ENCODE measurements at places on chromosomes 1 and 21. TPM values are rescaled to one million over a fixed set of nuclear protein-coding genes. Genes with fewer than 3 reads are reported as not detected.
A peak's percentile ranks its signal among the peaks of the same experiment; 100 is the strongest.

Gene PLA2G2F
- total RNA-seq, result not detected

DNA sequence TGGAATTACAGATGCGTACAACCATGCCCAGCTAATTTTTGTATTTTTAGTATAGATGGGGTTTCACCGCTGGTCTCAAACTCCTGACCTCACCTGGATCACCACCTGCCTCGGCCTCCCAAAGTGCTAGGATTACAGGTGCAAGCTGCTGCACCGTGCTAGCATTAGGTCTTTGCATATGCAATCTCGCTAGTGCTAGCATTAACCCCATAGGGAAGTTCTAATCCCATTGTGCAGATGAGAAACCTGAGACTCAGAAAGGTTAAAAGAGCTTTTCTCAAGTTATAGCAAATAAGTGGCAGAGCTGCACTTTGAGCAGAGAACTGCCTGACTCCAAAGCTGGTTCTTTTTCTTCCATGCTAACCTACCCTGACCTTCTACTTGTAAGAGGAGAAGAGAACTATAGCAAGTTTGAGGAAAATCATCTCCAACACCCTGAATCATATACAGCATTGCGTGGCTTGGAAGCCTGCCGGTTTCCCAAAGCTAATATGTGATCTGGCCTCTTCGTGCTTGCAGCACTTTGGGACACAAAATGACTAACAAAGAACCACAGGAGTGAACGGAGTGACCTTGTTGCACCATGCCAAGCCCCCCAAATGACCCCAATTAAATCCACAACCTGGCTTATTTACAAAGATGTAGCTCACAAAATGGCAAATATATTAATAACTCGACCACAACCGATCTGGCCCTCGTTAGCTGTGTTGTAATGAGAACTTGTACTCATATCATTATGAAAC is 185.1 kb downstream of the TM2D1 start:
- no peak for DNase-seq

DNA sequence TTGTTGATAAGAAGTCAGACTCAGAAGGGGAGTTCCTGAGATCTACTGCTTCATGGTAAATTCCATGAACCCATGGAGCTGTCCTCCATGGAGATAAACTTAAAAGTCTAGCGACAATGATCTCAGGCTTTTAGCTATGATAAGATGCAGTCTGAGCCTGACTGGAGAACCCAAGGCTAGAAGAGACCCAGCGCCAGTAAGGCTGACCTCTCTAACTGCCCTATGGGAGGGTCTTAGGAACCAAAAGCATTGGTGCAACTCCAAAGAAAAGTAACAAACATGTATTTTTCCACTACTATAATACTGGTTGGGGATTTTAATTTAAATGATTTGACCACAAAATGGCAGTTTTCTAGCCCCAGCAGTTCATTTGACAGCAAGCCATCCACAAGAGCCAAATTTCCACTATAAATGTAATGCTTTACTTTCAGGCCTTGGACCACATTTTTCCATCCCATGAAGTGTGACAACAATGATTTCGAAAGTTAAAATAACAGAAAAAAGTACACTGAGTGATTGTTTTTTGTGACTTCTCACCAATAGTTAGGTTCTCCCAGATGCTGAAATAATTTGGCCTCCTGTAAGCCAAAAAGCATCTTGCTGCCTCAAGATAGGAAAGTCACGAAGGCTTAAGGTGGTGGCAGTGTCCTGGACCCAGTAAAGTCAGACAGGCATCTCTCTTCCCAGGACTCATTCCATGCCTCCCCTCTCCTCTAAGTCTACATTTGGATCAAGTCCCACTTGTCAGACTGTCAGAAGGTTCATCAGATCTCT is 43.1 kb upstream of the EXOSC10 start:
- DNase-seq, result no peak

DNA sequence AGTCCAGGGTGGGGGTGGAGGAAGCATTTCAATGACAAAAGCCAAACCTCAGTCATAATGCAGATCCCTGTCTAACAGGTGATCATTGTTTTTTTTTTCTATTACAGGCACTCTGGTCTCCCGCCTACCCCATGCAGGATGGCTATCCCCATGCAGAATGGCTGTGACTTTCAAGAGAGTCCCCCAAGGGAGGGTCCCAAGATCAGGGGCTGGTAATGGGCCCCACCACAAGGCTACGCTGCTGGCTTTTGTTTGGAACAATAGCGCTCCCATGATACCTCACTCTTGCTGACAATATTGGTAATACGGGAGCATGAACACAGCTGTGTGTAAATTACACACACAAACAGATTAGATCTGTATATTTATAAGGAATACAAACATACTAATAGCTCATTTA is 119.4 kb downstream of the SLC45A1 start:
- DNase-seq, result no peak

Gene PPIAL4G
- total RNA-seq, result not detected

Gene JTB
- 184 TPM for total RNA-seq

Gene IL22RA1
- 0.21 TPM for total RNA-seq

Gene CATSPER4
- total RNA-seq, result not detected

DNA sequence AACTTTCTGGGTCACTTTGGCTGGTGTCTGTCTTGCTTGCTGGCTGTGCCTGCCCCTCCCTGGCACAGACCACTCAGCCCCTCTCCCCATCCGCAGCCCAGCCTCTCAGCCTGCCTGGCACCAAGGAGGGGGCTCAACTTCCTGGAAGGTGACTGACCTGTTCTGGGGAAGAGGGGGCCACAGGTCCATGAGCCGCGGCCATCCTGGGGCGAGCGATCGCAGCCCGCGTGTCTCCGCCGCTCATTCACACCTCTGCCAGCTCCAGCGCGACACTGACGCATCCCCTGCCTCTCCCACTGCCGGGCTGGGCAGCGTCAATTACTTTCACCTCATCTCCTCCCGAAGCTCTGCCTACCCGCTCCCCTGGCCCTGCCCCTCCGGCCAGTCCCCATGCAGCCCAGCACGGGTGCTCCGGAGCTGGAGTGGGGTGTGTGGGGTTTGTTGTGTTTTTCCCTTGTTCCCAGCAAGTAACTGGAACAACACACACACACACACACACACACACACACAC is 14.3 kb downstream of the SLC6A9 start:
- no peak for DNase-seq

DNA sequence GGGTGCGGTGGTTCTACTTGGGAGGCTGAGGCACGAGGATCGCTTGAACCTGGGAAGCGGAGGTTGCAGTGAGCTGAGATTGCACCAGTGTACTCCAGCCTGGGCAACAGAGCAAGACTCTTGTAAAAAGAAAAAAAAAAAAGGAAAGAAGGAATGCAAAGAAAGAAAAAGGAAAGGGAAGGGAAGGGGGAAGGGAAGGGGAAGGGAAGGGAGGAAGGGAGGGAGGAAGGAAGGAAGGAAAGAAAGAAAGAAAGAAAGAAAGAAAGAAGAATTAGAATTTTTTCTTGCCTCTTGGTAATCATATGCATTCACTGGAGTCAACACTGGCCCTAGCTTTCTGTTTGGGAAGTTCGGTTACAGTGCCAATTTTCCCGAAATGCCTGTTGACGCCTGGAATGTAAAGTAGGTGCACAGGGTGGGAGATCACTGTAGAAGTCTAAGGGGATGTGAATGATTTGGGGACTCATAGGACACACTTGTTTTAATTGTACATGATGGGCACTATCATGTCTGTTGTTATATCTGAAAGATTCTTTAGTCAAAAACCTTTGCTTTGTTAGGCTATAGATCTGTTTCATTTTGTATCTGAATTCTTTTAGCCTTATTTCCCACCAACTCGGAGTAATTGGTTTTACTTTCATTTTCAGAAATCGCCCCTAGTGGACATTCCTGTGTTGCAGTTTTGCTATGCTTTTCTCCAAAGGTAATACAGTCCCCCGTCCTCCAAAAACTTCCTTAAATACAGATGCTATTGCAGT is 59.8 kb upstream of the MORC3 start:
- DNase-seq, result no peak

DNA sequence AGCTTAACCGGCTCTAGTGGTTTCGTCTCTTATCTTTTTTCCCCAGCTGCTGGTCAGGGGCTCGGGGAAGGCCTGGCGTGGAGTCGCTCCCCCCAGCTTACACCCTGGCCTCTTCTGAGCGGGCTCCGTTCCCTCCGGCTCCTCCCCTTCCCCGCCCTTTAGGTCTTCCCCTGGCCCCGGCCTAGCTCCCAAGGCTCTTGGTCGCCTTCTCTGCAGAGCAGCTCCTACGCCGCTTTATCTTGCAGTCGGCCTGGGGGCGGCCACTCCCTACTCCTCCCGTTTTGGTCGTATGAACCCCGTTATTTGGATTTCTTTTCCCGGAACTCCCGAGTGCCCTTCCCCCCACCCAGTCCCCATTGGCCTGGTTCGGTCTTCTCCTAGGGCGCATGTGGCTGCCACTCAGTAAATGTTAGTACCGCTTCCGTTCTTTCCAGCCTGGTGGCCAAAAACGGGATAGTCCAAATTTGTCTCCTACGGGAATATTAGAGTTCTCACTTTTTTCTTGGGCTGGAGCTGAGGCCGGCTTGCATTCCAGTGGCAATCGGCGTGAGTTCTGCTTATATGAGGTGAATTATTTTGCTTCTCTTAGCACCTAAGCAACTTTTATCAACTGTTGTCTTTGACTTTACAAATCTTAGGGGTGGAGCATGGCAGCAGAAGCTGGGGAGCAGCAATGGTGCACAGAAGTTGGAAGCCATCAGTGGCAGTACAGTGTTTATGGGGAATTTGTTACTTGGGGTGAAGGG is 467 bp downstream of the THRAP3 start:
- DNase-seq, result peak; percentile 70

Gene HCRTR1
- not detected for total RNA-seq

Gene AMPD1
- total RNA-seq, result not detected

Gene GSTM5
- total RNA-seq, result 6.9 TPM

- DNase-seq, result no peak
These were observed 80.5 kb upstream of the BMP8A start for GRCh38 chr1:39410915-39411436.

DNA sequence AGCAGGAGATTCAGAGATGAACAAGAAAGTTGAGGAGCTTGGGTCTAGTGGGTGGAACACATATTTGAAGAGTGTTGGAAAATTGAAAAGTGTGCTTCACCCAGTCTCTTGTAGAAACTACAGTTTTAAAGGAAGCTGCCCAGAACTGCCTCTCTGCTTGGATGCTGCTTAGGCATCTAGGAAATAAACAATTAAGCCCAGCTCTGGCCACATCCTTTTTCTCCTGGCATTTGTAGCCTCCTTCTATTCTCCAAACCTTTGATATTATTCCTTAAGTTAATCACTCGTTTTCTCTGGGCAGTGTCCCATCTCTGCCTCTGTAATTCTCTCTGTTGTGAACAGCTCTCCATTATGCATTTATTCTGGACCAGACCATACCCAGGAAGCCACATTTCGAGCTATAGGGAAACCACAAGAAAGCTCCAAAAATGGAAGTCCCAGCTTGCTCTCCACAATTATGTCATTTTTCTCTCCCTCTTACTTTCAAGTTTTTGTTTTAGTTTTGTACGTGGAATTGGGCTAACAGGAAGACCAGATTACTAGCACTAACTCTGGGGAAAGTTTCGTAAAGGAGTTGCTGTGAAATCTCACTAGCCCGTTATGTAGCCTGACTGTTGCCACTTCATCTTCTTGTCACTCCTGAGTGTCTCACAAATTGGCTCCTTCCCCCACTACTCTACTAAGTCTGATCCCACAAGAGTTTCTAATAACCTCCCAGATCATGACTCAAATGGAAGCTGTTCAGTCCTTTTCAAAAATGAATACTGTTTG is 102.2 kb downstream of the NTMT2 start:
- DNase-seq, result no peak

GRCh38 chr1:58447042-58447441 is 99.5 kb downstream of the OMA1 start:
- no peak for DNase-seq

Gene WNT9A
- total RNA-seq, result 7.9 TPM

DNA sequence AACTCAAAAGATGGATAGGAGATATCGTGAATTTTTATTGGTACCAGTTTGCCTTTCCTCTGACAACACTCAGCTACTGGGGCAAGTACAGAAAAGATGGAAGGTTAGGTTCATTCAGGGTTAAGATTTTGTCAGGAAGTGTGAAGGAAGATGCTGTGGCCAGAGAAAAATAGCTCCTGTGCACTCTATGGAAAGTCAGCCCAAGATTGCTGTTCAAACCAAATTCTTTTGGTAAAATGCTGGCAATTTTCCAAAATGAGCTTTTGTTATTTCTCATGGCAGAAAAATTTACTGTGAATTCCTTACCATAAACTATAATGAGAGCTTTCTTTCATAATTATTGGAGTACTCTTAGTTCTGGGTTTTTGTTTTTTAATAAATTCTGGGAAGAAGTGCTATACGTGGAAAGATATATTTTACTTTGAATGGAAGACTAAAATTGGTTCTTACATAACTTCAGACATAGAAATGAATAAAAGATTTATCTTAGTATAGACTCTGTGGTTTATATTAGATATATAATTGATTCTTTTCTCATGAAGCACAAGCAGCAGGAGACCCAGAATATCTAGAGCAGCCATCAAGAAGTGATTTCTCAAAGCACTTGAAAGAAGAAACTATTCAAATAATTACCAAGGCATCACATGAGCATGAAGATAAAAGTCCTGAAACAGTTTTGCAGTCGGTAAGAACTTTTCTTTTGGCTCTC is 112.2 kb downstream of the USP25 start:
- DNase-seq, result no peak

DNA sequence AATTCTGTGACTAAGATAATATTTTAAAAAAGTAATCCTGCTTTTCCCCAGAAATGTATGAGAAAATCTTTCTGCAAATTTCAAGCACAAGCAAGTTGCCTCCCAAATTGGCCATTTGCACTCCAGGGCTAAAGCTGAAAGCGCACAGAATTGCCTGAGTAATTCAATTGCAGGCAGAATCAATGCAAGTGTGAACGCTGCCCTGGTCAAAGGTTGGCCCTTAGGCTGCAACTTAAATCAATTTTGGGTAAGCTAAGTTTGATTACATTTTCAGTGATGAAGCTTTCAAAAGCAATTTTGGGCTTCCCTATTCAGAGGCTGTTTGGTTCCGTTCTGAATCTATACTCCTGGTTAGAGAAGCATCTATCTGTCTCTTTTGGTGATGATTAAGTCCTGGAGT is 501.8 kb upstream of the ZRANB2 start:
- no peak for DNase-seq

Gene PPIE
- 30.4 TPM for total RNA-seq

DNA sequence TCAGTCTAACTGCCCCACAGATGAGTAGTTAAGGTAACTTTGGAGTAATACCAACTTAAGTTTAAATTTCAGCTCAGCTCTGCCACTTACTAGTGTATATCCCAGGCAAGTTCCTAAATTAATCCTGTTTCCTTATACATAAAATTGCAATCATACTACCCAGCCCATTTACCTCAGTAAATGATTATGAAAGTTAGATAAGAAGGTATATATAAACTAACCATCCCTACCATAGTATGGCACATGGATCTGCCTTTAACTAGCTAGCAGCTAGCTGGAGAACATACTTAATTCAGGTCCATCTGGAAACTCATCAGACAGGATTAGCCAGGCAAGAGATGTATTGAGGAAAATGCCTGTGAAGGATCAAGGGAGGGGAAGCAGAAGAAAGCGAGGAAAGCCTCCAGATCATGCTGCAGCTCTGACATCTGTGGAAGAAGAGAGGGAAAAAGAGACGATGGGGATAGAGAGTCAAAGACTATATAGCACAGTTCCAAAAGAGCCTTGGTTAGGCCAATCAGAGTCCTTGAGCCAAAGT is 8.0 kb upstream of the JAK1 start:
- no peak for DNase-seq

GRCh38 chr1:181033799-181034451 is at the start of gene MR1:
MR1 (plus strand) TSS chr1:181033983; CDS start chr1:181034008, 25 bp downstream.
- DNase-seq, result no peak

Gene TMIGD3
- total RNA-seq, result 20.0 TPM

GRCh38 chr1:6928106-6928885 is 143.0 kb downstream of the CAMTA1 start:
- no peak for DNase-seq

GRCh38 chr1:214012418-214012817 is 24.6 kb downstream of the PROX1 start:
- DNase-seq, result no peak

Gene SPATA45
- not detected for total RNA-seq

Gene ADAM15
- 144 TPM for total RNA-seq

Gene EPHA10
- not detected for total RNA-seq

Data from thoracic aorta (tissue), 2 donors.